IPS DF 19.7 (cell line): ENCODE measurements at places on chromosomes 4 and X.

DNA sequence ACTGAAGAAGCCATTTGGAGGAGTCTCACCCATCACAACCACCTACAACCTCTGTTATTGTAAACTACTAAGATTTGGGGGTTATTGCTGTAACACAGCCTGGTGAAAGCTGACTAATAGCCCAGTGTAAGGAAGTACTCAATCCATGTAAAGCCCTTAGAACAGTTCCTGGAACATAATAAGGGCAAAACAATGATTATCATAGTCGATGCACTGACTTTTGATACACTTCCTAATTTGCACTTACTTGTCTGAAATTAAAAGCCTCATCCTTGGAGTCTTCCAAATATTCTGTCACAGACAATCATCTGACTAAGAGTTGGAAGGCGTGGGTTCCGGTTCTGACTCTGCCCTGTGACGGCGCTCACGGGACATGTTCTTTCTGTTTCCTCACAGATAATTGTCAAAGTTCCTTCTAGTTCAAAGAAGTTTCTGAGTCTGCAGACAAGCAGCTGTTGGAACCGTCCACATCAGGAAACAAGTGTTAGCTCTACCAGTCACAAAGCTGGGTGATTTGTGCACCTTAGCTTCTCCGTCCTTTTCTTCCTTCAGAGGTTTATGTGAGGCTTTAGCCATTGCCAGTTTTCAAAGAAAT is 33.4 kb upstream of the RASGEF1B start:
- no peak for DNase-seq

GRCh38 chr4:176320976-176321361 is 1.2 kb downstream of the SPCS3 start:
- no peak for DNase-seq

DNA sequence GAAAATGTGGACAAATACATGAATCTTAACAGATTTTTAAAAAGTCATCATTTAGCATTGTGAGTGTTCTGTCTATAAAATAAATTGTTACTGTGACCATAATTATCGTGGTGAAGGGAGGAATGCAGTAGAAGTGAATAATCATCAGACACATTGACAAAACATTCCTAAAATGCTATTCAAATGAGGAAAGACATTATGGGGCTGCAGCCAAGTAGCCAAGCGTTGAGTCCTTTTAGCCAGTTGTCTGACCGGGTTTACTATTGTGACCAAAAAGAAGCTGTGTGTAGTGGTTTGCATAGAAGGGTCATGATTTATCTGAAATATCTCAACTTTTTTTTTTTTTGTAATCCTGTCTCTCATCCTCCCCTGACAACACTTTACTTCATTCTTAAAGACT is 19.5 kb downstream of the WWC2 start:
- DNase-seq = no peak

DNA sequence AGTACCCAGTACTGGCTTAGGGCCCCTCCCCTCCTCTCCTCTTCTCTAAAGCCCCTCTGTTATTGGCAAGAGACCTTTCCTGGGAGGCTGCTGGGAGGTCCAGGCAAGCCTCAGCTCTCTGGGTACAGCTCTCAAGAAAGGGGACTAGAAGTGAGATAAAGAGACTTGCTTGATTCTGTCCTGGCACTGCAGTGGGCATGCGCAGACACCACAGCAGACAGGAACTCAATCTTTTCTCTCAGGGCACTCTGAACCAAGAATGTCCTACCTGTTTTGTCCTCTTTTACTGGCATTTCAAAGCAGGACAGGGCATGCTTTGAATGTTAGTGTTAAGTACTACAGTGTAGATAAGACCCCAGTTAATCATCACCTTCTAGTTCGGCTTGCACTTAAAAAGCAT is 74.9 kb downstream of the NYX start:
- no peak for DNase-seq

DNA sequence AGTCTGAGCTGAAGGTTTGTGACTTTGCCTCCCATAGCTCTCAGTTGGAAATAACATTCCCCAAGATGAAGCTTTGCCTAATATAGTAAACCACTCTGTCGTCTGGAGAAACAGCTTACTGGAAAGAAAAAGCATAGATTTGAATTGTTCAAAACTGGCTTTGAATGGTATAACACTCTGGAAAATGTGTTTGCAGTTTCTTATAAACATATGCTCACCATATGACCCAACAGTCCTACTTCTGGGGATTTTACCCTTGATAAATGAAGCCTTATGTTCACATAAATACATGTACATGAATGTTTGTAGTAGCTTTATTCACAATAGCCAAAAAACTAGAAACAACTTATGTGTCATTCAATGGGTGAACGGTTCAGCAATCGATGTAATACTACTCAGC is 10.2 kb downstream of the VEGFD start:
- DNase-seq = no peak

DNA sequence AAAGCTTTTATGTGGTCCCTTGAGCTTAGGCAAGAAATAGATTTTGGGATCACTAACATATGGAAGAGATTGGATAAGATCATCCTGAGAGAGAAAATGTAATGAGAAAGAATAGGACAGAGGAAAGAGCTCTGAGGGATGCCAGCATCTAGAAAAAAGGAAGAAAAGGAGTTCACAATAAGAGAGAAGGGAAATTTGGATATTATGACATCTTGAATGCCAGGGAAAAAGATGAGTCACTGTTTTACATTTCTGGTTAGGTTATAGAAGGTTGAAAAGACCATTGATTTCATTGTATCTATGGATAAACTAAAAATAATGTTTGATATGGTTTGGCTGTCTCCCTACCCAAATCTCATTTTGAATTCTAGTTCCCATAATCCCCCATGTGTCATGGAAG is 208.5 kb downstream of the MAD2L1 start:
- DNase-seq = no peak

DNA sequence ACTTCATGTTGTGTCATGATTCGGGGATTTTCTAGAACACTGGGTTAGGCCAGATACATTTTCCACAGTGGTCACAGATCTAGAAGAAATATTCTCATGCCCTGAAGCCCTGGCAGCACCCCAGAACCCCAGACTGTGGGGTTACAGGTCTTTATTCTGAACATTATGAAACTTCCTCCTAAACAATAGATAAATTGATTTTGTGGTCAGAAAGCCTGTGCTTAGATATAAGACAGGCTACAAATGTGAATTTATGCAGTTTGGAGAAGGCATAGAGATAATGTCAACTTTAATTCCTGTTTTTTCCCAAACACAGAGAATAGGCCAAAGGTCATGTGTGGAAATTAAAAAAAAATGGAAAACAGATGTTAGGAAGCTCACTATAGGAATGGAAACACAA is 492.9 kb downstream of the SPRY1 start:
- DNase-seq = no peak

GRCh38 chr4:101211146-101211553 is 136.2 kb downstream of the PPP3CA start:
- no peak for DNase-seq

DNA sequence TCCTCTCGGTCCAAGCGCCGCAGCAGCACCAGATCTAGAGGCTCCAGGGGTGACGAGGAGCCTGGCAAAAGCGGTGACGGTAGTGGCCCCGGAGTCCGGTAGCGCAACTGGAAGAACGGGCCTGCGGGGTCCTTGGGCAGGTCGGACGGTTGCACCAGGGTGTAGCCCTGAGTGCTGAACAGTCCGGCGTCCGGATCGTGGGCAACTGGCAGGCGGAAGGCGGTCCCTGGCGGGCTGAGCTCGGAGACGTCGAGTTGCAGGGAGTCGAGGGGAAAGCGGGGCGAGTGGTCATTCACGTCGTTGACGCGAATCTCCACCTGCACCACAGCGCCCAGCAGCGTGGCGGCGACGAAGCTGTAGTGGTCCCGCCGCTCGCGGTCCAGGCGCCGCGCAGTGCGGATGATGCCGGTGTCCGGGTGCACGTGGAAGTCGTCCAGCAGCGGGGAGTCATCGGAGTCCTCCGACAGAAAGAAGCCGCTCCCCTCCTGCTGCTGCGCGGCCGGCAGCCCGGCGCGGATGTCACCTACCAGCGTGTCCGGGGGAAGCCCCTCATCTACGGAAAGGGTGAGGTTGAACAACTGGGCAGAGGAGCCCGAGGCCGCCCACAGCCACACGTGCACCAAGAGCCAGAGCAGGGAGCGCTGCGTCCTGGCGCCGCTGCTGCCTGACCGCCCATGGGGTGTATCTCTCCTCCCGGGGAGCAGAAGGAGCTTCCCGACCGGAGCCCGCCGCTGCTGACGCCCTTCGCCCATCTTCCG is 837 bp downstream of the DCHS2 start:
- no peak for DNase-seq
